ENCODE measurements at places on chromosomes 6 and 20.

DNA sequence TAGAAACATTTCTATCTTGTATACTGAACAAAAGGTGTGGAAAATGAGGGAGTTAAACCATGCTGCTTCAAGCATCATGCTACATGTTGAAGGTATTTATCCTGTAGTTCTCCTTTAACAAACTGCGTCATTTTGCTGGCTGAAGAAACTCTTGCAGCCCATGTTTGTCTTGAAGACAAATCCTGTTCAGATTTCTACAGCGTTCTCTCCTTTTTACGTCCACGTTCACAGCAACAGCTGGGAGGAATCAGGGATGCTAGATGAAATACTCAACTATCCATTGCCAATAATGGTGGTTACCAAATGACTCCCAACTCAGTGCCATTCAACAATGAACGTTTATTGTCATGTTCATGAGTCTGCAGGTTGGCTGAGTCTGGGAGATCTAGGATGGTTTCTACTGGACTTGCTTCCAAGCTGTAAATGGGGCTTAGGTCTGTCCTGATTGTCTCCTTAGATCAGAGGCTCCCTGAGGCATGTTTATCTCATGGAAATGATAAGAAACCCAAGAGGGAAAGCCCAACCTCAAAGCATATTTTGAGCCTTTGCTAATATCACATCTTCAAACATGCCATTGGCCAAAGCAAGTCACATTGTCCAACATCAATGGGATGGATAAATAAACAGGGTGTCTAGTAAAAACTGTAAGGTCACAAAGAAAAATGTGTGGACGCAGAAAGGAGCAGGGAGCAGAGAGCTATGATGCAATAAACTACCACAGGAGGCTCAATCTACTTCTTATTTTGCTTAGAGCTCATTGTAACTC, 2.7 kb upstream of the PLCB1 start:
- no peak for DNase-seq

- DNase-seq: no peak
These were observed 63.8 kb upstream of the TINAG start for GRCh38 chr6:54244430-54244829.

- DNase-seq: peak; percentile 69
These were observed 36.4 kb upstream of the GCLC start for GRCh38 chr6:53581173-53581773.

GRCh38 chr6:27375613-27376079, 12.9 kb upstream of the ZNF391 start:
- no peak for DNase-seq

GRCh38 chr20:38304845-38305447, 990 bp downstream of the BPI start:
- DNase-seq: peak; percentile 85

GRCh38 chr6:153898360-153899059, 140.5 kb upstream of the OPRM1 start:
- no peak for DNase-seq

GRCh38 chr6:13648850-13649249, 33.7 kb downstream of the NOL7 start:
- no peak for DNase-seq

- no peak for DNase-seq
These were observed 14.0 kb upstream of the PLCB1 start for GRCh38 chr20:8118039-8118438.

DNA sequence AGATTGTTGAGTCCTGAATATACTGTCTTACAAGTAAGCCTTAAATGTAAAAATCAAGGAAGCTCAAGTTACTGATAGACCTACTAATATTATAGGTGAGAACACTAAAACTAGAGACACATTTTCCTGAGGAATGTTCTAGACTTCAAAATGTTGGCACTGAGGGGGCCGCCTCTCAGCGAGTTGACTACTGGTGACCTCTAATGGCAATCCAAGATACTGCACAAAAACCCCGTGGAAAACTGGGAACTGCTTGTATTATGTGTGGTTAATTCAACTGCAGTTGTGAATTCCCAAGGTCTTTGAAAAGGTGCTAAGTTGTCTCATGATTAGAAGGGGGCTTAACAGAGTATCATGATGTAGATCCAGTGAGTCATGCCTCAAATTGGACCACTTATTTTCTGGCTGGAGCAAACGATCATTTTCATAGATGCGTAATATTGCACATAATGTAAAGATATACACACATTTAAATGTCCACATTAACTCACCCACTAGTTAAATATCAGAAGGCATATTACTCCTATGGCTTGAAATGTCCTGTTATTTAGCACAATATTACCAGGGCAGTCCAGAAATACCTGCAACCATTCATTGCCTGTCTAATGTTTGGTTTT, 336.2 kb downstream of the FOXA2 start:
- no peak for DNase-seq

- no peak for DNase-seq
These were observed 11.8 kb upstream of the BFSP1 start for GRCh38 chr20:17542993-17543412.

- DNase-seq: no peak
These were observed 102.7 kb downstream of the SLC22A3 start for GRCh38 chr6:160450849-160451248.

Measured in suppressor macrophage (primary cell).